ENCODE measurements at places on chromosomes 6 and 20.

GRCh38 chr6:159736908-159737307, 9.6 kb downstream of the WTAP start:
- no peak for DNase-seq

- DNase-seq: no peak
These were observed 8.4 kb upstream of the E2F1 start for GRCh38 chr20:33694639-33695012.

GRCh38 chr20:32534661-32535240, 50.4 kb downstream of the NOL4L start:
- DNase-seq: no peak

DNA sequence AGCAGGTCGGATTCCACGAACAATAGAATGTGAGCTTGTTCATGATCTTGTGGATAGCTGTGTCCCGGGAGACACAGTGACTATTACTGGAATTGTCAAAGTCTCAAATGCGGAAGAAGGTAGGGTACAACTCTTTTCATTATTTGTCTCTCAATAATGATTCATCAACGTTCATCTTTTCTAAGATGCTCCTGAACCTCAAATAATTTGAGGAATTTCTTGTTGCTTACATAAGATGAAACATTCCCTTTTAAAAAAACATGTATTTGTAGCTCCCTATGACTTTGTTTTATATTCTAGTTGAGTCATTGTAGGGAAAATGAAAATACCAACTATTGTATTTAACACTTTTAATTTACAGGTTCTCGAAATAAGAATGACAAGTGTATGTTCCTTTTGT, 17.0 kb downstream of the MCM8 start:
- no peak for DNase-seq

- DNase-seq: no peak
These were observed 271.3 kb downstream of the KIF16B start for GRCh38 chr20:16301986-16302385.

- DNase-seq: no peak
These were observed 163.1 kb upstream of the CCN2 start for GRCh38 chr6:132114201-132114825.

Measured in globus pallidus (tissue), 1 donor.